ENCODE measurements at places on chromosomes 7 and 10. TPM values are rescaled to one million over a fixed set of nuclear protein-coding genes. Genes with fewer than 3 reads are reported as not detected.

The UCMA gene
- not detected for total RNA-seq

DNA sequence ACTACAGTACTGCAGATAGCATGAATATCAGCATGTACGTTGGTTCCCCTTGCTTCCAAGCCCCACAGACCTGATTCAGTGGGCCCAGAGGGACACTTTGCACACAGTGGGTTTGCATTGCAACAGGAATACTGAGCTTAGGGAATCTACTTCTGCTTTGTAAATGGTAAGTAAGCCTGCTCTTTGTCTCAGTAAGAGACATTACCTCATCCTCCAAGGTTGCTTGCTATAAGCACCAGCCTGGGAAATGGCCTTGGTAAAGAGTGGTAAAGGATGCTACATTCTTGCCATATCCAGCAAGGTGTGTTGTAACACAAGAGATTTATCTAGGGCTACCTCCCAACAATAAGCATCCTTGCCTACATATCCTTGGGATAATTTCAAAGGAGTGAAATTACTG lies 730.5 kb downstream of the INHBA start:
- no peaks in the 10 kb centered on the region for H3K36me3 ChIP-seq
- DNase-seq: no peak
- no peak overlapping the region for H3K4me3 ChIP-seq
- H3K4me1 ChIP-seq: peaks cover 8% of the 10 kb centered on the region

DNA sequence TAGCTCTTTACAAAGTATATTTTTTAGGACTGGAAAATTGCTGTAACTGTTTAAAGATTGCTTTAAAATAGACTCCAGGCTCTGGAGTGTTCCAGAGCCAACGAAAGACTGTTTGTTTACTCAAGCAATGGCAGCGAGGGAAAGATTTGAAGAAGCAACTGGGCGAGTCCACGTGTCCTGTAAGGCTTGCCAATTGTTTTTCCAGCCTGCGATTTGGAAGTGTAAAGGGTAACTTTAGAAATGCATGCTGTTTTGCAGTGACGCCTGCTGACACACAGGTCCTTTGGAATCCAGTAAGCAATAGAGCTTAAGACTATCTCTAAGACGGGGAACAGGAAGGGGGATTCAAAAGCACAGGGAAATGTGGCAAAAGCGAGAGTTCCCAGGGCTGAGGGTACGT lies 55.8 kb downstream of the TACC2 start:
- no peaks in the 10 kb centered on the region for H3K27me3 ChIP-seq
- H3K4me1 ChIP-seq: peaks cover 7% of the 10 kb centered on the region
- H3K27ac ChIP-seq: no peak overlapping the region

DNA sequence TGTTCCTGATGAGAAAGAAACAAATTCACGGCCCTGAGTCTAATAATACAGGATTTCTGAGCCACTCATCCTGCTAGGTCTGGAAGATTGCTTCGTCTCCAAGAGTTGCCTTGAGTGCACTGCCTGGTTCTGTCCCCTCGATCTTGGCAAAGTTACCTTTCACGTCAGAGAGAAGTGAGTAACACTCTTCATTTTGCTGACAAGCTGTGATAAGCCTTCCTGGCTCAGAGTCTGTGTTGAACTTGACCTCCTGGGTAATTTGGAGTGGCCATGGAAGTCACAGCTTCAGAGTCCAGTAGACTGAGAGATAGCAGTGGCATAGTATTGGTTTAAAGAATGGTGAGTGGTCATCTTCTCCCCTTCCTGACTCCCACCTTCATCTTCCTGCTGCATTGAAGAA lies 64.7 kb upstream of the LRGUK start:
- H3K27ac ChIP-seq: no peak overlapping the region
- no peaks in the 10 kb centered on the region for H3K27me3 ChIP-seq
- no peaks in the 10 kb centered on the region for H3K4me1 ChIP-seq
- no peak for DNase-seq
- H3K36me3 ChIP-seq: no peaks in the 10 kb centered on the region

GRCh38 chr7:33921216-33921938 lies 16.0 kb downstream of the BMPER start:
- H3K36me3 ChIP-seq: no peaks in the 10 kb centered on the region
- H3K27me3 ChIP-seq: peaks cover 88% of the 10 kb centered on the region
- no peak overlapping the region for H3K4me3 ChIP-seq
- no peak overlapping the region for H3K27ac ChIP-seq

GRCh38 chr7:3956949-3957348 lies 655.9 kb downstream of the SDK1 start:
- H3K4me1 ChIP-seq: peaks cover 15% of the 10 kb centered on the region
- no peaks in the 10 kb centered on the region for H3K27me3 ChIP-seq
- DNase-seq: no peak
- no peak overlapping the region for H3K4me3 ChIP-seq

GRCh38 chr7:121081327-121081936 lies 92.9 kb downstream of the CPED1 start:
- H3K4me3 ChIP-seq: no peak overlapping the region
- H3K36me3 ChIP-seq: no peaks in the 10 kb centered on the region
- no peaks in the 10 kb centered on the region for H3K27me3 ChIP-seq

- no peak overlapping the region for H3K27ac ChIP-seq
- H3K27me3 ChIP-seq: no peaks in the 10 kb centered on the region
- DNase-seq: no peak
- H3K4me1 ChIP-seq: peaks cover 22% of the 10 kb centered on the region
Observed at GRCh38 chr10:26359670-26360069, 78.5 kb upstream of the APBB1IP start.

DNA sequence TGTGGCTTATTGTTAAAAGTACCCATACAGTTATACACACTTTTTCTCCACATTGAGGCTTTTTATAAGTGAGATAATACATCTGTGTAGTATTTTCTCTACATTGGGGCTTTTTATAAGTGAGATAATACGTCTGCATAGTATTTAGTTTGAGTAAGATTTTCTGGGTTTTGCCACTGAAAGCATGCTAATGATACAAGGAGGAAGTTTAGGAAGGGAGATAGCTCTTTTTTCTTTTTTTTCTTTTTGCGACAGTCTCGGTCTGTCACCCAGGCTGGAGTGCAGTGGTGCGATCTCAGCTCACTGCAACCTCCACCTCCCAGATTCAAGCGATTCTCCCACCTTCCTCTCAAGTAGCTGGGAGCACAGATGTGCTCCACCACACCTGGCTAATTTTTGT lies 13.3 kb downstream of the FAM107B start:
- H3K4me1 ChIP-seq: no peaks in the 10 kb centered on the region
- no peak overlapping the region for H3K4me3 ChIP-seq
- DNase-seq: no peak
- H3K27me3 ChIP-seq: no peaks in the 10 kb centered on the region
- no peak overlapping the region for H3K27ac ChIP-seq
- no peaks in the 10 kb centered on the region for H3K36me3 ChIP-seq

DNA sequence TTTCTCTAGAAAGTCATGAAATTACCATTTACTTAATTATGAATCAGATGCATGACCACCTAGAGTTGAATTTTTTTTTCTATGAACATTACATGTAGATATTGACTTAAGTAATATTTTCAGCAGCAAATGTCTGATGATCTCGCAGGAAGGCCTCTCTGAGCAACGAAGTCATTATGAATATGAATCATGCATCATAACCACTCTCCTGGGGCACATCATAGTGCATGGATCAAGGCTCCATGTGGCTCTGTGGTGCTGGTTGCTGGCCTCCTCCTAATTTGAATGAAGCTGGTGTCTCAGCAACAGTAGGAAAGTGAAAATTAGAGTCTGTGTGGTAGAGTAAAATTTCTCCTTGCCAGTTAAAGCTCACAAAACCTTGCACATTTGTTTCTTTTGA lies 121.4 kb upstream of the INHBA start:
- H3K4me3 ChIP-seq: no peak overlapping the region
- no peaks in the 10 kb centered on the region for H3K4me1 ChIP-seq
- peaks cover 38% of the 10 kb centered on the region for H3K27me3 ChIP-seq
- H3K36me3 ChIP-seq: no peaks in the 10 kb centered on the region
- no peak for DNase-seq

The MSMB gene
- total RNA-seq: 7.4 TPM

The GSTK1 gene
- total RNA-seq: 116 TPM

DNA sequence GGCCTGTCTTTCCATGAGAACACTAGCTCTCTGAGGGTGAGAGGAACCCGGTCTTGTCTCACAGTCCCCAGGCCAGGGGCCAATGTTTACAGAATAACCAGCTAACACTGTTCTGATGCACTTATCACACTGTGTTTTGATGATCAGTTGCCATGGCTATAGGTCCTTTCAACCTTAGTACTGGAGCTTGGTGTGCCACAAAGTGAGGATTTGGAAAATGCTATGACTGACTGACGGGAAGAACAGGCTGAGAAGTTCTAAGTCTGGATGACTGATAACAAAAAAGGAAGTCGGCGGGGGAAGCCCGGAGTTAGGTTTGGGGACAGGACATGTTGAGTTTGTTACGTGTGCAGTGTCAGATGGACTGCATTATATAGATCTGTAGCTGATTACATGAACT lies 141.8 kb downstream of the CTTNBP2 start:
- H3K27me3 ChIP-seq: no peaks in the 10 kb centered on the region
- peaks cover 39% of the 10 kb centered on the region for H3K4me1 ChIP-seq
- no peak overlapping the region for H3K27ac ChIP-seq
- H3K4me3 ChIP-seq: no peak overlapping the region
- H3K36me3 ChIP-seq: no peaks in the 10 kb centered on the region

GRCh38 chr10:12041766-12042408 lies 722 bp downstream of the UPF2 start:
- DNase-seq: peak; percentile 7
- H3K27me3 ChIP-seq: peaks cover 6% of the 10 kb centered on the region
- peak overlapping the region; percentile 91 for H3K4me3 ChIP-seq
- H3K27ac ChIP-seq: peak overlapping the region; percentile 93
- H3K36me3 ChIP-seq: peaks cover 23% of the 10 kb centered on the region

The PODXL gene
- 15.5 TPM for total RNA-seq

DNA sequence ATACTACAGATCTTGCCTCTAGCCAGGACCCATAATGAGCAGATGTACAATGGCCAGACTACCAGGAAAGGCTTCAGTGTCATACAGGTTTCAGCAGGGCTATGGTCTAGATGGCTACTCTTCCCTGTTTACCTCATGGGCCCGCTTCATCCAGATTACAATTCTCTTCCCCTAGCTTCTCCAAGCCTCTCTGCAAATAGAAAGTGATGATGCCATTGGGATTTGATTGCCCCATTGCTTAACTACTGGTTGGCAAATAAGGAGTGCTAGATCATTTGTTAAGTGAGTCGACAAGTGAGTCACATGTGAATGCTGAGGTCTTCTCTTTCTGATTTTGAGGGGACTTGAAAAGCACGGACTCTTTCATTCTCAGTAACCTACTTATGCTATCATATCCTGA lies 361.5 kb upstream of the LRRTM3 start:
- no peak overlapping the region for H3K27ac ChIP-seq
- H3K4me1 ChIP-seq: no peaks in the 10 kb centered on the region
- no peak overlapping the region for H3K4me3 ChIP-seq
- no peaks in the 10 kb centered on the region for H3K36me3 ChIP-seq

- no peak overlapping the region for H3K27ac ChIP-seq
- H3K36me3 ChIP-seq: no peaks in the 10 kb centered on the region
- DNase-seq: no peak
- no peaks in the 10 kb centered on the region for H3K4me1 ChIP-seq
- H3K4me3 ChIP-seq: no peak overlapping the region
Observed at GRCh38 chr7:47881256-47881655, 67.0 kb downstream of the PKD1L1 start.

GRCh38 chr10:61900829-61901792 lies at the start of gene ARID5B:
TSS of gene ARID5B (plus strand) at chr10:61901699. CDS start at chr10:61901710, 11 bp downstream.
- peaks cover 57% of the 10 kb centered on the region for H3K36me3 ChIP-seq
- H3K27ac ChIP-seq: peak within 1 kb of the TSS; percentile 77
- peaks cover 49% of the 10 kb centered on the region for H3K4me1 ChIP-seq
- H3K4me3 ChIP-seq: peak within 1 kb of the TSS; percentile 79

DNA sequence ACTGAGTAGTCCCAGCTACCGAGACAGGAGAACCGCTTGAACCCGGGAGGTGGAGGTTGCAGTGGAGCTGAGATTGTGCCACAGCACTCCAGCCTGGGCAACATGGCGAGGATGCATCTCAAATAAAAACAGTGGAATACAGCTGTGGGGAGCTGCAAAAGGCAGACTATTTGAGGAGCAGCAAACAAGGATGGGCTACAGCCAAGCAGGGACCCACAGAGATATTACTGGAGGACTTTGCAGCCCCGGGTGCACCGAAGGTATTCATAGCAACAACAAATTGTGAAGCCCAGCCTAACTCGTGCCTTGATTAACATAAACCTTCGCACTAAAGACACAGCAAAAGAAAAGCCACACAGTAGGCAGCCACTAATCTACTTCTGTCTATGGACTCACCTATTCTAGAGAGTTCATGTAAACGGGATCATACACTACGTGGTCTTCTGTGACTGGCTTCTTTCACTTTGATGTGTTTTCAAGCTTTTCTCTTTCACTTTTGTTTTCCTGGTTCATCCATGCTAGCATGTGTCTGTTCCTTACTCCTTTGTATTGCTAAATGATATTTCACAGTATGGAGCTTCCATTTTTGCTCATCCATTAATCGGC lies 34.0 kb downstream of the PODXL start:
- H3K36me3 ChIP-seq: no peaks in the 10 kb centered on the region
- peaks cover 1% of the 10 kb centered on the region for H3K27me3 ChIP-seq
- H3K4me1 ChIP-seq: peaks cover 8% of the 10 kb centered on the region
- H3K4me3 ChIP-seq: no peak overlapping the region
- H3K27ac ChIP-seq: no peak overlapping the region

DNA sequence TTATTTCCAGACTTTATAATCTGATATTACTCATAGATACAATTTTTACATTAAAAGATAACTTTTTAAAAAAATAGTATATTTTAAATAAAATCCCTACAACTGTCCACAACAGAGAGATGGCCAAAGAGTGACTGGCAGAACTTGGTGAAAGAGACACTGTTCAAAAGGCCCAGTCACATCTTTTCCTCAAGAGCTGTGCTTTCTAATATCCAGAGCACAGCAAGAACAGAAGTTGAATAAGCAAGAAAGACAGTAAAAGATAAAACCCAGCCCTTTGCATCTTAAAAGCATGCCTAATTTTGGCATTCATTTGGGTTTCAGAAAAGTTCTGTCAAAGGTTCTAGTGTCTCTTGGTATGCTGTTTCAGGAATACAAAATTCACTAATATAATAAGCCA lies 6.9 kb downstream of the WASL start:
- H3K4me1 ChIP-seq: peaks cover 51% of the 10 kb centered on the region
- no peaks in the 10 kb centered on the region for H3K27me3 ChIP-seq
- peaks cover 9% of the 10 kb centered on the region for H3K36me3 ChIP-seq
- no peak for DNase-seq

The INA gene
- 1.3 TPM for total RNA-seq

- DNase-seq: peak; percentile 56
- H3K36me3 ChIP-seq: peaks cover 5% of the 10 kb centered on the region
- no peaks in the 10 kb centered on the region for H3K27me3 ChIP-seq
- H3K4me1 ChIP-seq: peaks cover 40% of the 10 kb centered on the region
- H3K27ac ChIP-seq: peak overlapping the region; percentile 68
Observed at GRCh38 chr10:114544045-114544659, 113.9 kb downstream of the ABLIM1 start.

The MYO1G gene
- 0.39 TPM for total RNA-seq

- no peak for DNase-seq
- H3K27ac ChIP-seq: no peak overlapping the region
- H3K36me3 ChIP-seq: no peaks in the 10 kb centered on the region
Observed at GRCh38 chr7:70405241-70405640, 726.7 kb upstream of the GALNT17 start.

The NPFFR1 gene
- 0.20 TPM for total RNA-seq

GRCh38 chr7:78363866-78364265 lies 565.3 kb downstream of the PHTF2 start:
- no peak for DNase-seq
- no peak overlapping the region for H3K27ac ChIP-seq
- no peaks in the 10 kb centered on the region for H3K36me3 ChIP-seq
- no peaks in the 10 kb centered on the region for H3K4me1 ChIP-seq
- no peaks in the 10 kb centered on the region for H3K27me3 ChIP-seq

Data from Calu3 (cell line).